ENCODE measurements at places on chromosomes 11 and 22.
A peak's percentile ranks its signal among the peaks of the same experiment; 100 is the strongest.

DNA sequence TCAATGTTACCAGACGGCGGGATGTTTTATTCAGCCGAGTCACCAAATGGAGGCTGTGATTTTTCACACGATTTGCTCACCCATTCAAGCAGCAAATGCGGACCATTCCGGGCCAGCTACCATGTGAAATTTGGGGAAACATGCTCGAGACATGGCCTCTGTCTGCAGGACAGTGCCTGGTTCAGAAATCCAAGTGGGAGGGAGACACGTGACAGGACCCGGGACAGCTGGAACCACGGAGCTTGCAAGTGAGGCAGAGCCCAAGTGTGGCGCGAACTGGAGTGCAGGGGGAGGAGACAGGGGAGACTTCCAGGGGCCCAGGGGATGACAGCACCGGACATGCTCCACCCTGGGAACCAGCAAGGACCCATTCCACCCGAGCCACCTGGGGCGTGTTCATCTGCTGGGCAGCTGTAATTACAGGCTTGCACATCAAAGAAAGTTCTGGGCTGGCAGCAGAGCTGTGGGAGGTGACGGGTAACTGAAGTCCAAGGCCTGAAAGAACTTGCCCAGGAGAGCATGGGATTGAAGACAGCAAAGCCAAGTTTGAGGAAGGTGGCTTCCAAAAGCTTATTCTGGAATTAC, 16.5 kb downstream of the CERK start:
- no peak for DNase-seq

DNA sequence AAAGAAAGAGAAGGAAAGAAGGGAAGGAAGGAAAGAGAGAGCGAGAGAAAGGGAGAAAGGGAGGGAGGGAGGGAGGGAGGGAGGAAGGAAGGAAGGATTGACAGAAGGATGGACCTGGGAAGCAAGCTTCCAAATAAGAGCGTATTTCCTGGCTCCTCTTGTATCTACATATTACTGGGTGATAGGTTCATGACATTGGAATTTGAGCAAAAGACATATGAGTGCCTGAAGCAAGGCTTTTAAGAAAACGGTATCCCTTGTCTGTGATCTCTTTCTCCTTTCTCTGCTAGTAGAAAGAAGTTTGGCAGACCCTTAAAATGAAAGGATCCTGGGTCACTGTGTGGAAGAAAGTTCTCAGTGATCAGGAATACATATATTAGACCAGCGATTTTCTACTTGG, 932.2 kb upstream of the CCDC90B start:
- no peak for DNase-seq

DNA sequence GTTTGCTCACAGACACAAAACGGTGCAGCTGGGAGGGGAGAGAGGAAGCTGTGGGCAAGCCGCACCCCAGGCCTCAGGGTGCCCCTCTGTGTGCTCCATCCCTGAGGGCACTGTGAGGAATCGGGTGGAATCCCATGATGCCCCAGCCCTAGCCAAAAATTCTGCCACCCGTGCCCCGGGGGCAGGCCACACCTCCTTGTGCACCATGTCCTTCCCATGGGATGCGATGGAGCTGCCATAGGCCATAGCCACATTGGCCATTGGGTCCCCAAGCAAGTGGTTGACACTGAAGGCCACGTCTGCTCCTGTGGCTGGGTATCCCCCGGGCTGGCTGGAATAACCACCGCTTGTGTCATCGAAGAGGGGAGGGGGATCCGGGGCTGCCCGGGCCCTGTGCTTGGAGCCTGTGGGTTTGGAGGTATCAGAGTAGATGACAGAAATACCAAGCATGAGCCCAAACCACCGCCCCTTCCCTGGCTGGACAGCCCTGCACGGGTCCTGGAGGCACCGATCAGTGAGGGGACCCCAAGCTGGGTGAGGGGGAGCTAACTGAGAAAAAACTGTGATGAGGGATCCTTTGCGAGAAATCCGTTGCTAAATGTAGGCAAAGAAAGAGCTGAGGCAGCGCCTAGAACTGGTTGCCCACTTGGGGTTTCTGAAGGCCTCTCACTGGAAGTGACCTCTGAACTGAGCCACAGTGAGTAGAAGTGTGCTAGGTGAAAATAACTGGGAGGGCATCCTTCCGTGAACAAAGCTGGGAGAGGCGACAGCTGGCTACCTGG, 863 bp downstream of the YIF1A start:
- no peak for DNase-seq

GRCh38 chr22:30204742-30205111, 41.8 kb downstream of the LIF start:
- peak; percentile 73 for DNase-seq

GRCh38 chr11:64059339-64060140, 23.8 kb downstream of the FLRT1 start:
- no peak for DNase-seq

DNA sequence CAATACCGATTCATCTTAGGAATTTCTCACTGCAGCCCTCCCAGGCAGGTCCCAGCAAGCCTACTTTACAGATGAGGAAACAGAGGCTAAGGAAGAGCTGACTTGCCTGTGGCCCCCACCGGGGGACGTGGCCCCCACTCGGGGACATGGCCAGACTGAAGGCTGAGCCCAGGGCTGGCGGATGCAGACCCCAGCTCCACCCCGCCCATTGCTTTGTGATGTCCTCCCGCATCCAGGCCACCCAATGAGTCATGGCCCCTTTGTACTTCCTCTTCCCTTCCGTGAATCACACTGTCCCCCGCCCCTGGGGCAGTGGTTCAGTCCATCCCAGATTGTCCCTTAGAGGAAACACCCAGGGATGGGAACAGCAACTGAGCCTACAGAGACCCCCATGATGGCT, 116.0 kb upstream of the ANO1 start:
- no peak for DNase-seq

DNA sequence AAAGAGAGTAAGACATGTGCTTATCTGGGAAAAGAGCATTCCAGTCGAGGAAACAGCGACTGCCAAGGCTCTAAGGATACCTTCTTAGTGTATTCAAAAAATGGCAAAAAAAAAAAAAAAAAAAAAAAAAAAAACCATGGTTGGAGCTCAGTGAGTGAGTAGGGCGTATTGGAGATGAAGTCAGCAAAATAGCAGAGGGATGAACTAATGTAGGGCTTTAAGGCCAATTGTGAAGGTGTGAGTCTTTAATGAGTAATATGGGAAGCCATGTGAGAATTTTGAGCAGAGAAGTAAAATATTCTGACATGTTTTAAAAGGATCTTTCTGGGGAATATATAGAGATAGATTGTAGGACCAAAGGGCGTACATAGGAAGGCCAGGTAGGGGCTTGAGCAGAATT, 498.6 kb upstream of the ISX start:
- DNase-seq: no peak

- DNase-seq: no peak
These were observed 739 bp downstream of the ZMAT5 start for GRCh38 chr22:29765905-29766631.

DNA sequence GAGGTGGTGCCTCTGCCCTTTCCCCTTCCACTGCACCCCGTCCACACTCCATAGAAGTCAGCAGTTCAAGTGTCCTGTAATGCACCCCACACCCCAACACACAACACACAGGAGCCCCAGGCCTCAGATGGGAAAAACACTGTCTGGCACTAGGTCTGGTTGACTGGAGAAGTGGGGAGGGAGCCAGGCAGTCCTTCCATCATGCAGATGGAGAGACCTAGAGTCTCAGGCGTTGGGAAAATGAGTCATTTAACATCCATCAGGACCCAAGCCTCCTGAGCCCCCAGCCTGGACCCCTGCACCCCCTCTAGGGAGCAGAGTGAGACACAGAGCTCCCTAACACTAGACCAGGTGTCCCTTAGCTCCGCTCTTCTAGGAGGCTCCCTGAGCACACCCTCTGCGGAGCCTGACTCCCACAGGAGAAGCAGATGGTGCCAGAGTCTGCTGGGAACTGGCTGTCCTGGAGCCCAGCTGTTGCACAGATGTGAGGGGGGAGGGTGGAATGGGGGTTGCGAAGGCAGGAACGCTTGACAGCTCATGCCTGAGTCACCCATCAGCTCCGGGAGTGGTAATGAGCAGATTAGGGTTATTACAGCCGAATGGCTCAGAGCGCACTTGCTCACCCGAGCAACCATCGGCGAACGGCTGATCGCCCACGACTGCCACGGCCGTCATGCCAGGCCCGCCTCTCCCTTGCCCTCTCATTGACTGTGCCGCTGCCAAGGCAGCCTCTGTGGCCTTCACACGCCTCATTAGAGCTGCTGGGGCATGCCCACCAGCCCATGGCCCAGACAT, 22.1 kb upstream of the SYT7 start:
- peak; percentile 92 for DNase-seq

GRCh38 chr22:25156736-25157135, 42.9 kb upstream of the CRYBB3 start:
- no peak for DNase-seq

- DNase-seq: no peak
These were observed 112.6 kb downstream of the C11orf91 start for GRCh38 chr11:33588056-33588455.

DNA sequence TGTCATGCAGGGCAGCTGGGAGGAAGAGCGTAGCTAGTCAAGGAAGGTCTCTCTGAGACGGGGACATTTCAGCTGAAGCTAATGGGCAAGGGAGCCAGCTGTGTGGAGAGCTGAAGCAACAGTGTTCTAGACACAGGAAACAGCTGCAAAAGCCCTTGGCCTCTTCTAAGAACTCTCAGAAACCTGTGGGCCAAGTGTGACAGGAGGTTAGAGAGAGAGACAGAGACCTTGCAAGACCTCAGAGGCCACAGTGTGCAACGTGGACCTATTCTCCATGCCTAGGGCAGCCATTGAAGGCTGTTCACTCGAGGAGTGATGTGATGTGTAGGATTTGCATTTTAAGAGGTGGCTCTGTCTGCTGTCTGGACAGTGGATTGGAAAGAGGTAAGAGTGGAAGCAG, 48.7 kb upstream of the TNRC6B start:
- no peak for DNase-seq

DNA sequence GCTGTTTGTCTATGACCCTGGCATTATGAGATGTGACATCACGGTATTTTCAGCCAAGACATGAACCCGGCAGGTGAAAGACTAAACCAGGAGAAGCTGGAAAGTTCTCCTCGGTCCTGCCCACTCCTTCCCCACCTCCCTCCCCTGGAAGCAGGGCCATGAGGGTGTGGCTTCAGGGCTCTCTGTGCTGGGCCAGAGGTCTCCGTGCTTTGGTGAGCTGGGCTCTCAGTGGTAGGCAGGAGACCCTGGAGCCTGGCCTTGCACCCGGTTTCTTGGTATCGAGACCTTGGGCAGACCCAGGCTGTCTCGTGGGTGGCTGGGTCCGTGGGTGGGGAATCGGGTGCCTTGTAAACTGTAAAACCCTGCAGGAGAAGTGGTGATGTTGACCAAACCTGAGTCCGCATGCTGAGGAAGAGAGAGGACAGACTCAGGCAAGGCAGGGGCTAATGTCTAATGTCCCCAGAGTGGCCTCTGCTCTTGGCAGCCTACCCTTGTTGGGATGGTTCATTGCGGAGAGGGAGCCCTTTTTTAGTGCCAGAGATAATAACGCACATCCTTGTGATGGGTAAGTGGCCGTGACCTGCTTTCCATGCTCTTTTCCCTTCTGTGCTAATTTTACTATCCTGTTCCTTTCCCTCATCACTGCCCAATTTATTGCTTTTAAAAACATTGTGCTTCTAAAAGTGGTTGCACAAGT, 48.6 kb upstream of the PARVG start:
- no peak for DNase-seq

- DNase-seq: no peak
These were observed 10.1 kb upstream of the BLID start for GRCh38 chr11:122126024-122126688.

GRCh38 chr11:19931771-19932369, 219.2 kb downstream of the NAV2 start:
- no peak for DNase-seq

DNA sequence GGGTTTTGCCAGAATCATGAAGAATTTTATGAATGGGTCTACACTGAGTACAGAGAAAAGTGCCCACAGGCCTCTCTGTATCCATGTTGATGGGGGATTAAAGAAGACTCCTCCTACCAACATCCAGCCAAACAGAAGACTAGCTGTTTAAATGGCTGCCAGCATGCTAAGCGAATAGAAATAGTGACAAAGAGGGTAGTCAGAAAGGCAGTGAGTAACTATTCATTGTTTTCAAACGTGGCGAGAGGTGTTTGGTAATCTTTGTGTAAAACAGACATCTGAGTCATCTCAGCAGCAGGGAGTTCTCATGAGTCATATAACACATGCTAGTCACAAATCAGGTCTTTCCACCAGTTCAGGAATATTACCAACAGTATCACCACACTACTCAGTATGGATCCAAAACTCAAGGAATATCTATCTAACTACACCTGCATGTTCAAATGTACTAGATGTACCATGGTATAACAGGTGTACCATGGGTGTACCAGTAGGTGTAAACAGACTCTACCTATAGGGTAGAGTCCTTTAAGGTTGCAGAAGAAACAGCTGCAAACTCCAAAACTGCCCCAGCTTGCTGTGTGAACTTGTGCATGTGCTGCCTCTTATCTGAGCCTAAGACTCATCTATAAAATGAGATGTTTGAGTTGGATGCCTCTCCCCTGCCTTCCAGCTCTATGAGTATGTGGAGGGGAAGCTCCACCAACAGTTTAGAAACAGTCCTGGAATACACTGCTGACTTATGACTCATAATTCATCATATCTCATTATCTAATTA, 82.0 kb downstream of the SLC1A2 start:
- DNase-seq: peak; percentile 93

- DNase-seq: no peak
These were observed 121.2 kb downstream of the SPATA19 start for GRCh38 chr11:133724116-133724515.

GRCh38 chr22:46591930-46592329, 28.3 kb upstream of the GRAMD4 start:
- DNase-seq: no peak

GRCh38 chr22:25992331-25992730, 176.9 kb upstream of the SEZ6L start:
- DNase-seq: no peak

GRCh38 chr22:50199829-50200460, 866 bp upstream of the SELENOO start:
- DNase-seq: no peak

DNA sequence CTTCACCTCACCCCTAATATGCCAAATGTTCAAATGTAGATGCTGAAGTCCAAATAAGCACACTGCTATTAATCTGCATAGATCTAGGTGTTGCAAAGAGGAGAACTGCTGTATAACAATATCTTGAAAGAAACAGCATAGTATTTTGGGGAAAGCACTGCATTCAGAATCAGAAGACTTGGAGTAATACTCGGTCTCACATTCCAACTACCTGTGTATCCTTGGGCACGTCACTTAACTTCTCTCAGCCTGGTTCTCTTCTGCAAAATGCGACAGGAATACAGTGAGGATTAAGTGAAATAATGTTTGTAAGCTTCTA, 332 bp upstream of the HMGXB4 start:
- DNase-seq: no peak
